ENCODE measurements at places on chromosomes 1 and 21.
A peak's percentile ranks its signal among the peaks of the same experiment; 100 is the strongest.

GRCh38 chr1:114395863-114396262 is 115.1 kb downstream of the TRIM33 start:
- no peak for DNase-seq

DNA sequence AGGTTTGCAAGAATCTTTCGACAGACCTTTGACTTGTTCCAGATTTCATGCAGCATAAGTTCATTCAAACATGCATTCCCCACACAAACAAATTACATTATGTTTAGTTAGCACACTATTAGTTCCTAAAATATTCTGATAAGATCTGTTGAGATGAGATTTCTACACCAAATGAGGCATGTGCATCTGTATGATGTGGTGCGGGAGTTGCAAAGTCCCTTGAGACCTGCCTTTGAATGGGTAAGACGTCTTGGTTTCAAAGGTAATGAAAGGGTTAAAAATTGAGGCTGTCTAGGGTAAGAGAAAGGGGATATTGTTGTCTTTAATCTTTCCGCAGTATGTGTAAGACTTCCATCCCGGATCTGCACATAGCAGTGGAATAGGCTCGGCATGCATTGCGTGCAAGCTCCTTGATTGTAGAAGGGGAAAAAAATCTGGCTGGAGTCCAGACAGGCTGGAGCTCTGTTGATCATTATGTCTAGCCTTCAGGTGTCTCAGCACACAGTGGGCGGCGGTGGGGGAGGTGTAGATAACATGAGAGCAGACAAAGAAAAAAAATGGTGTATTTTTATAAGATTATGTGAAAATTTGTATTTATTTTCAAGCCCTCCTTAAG is 296.6 kb downstream of the PTPRC start:
- DNase-seq = peak; percentile 86

DNA sequence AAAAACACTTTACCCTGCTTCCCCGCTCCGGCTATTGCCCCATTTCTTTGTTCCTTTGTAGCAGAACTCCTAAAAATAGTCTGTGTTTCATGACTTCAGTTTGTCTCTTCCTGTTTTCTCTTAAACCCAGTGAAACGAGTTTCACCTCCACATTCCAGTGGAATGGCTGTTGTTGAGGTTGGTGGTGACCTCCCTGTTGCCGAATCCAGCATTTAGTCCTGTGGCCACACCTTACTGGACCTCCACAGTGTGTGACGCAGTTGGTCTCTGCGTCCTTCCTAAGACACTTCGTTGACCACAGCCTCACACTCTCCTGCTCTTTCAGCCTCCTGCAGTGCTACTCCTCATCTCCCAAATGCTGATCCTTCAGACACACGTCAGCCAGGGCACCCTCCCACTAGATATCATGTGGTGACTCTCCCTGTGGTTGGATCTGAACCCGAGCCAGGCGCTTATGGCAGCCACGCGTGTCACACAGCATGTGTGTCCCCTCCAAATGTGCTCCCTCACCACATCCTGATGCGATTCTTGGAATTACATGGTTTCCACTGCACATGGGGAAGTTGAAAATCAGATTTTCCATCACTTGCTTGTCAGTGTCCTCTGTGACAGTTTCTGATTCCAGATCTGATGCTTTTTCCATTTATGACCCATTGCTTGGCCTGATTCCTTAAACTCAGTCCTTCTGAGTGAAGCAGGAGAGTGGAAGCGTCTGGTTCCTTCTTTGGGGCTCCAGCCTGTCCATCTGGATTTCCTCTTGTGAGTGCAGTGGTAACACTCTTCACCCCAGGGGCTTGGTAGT is 99.1 kb upstream of the ARTN start:
- peak; percentile 6 for DNase-seq

GRCh38 chr1:155200920-155201319 is 6.8 kb downstream of the THBS3 start:
- DNase-seq = no peak

- no peak for DNase-seq
These were observed 4.3 kb downstream of the TRIM46 start for GRCh38 chr1:155177918-155178281.

DNA sequence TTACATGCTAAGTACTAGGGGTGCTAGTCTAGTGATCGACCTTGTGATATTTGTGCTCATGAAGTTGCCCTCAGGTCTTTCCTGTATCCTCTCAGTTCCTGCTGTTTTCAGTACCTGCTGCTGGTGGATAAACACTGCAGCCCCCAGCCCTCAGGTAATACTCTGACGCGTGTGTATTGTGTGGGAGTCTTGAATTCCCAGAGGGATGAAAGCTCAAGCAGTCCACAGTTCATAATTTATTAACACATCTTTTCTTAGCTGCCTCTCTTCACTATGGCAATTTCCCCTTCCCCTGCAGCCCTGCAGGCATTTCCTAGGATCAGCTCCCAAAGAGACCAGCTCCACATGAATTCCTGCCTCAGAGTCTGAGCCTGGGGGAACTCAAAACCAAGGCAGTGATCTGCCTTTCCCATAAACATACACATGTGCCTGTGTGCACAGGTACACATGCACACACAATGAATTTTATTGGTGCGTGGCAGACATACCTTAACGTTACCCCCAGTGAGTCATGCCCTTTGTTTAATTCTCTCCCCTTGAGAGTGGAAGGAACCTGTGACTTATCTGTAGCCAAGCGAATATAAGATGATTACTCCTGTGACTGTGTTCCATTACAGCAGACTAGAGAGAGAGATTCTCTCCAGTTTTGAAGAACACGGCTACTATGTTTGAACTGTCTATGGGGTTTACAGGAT is 14.1 kb upstream of the HMGCS2 start:
- peak; percentile 19 for DNase-seq

GRCh38 chr1:237199026-237199425 is 157.0 kb downstream of the RYR2 start:
- no peak for DNase-seq

DNA sequence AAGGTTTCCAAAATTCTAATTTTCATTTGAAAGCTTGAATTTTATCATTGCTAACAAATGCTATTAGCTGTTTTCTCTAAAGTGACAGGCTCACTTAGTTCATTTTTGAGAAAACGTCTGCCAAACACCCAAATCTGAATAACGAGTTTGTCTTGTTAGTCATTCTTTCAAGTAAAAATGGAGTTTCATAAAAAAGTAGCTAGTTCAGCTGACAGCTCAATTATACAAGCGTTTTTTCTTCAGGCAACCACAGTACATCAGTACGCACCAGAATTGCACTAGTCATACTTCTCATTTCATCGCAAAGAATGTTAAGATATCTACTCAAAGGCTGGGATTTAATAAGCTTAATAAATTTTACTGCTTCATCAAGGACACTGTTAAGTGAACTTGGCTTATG is 72.3 kb upstream of the SLFNL1 start:
- DNase-seq = no peak

- no peak for DNase-seq
These were observed 1353.9 kb downstream of the NCAM2 start for GRCh38 chr21:22352088-22352487.

DNA sequence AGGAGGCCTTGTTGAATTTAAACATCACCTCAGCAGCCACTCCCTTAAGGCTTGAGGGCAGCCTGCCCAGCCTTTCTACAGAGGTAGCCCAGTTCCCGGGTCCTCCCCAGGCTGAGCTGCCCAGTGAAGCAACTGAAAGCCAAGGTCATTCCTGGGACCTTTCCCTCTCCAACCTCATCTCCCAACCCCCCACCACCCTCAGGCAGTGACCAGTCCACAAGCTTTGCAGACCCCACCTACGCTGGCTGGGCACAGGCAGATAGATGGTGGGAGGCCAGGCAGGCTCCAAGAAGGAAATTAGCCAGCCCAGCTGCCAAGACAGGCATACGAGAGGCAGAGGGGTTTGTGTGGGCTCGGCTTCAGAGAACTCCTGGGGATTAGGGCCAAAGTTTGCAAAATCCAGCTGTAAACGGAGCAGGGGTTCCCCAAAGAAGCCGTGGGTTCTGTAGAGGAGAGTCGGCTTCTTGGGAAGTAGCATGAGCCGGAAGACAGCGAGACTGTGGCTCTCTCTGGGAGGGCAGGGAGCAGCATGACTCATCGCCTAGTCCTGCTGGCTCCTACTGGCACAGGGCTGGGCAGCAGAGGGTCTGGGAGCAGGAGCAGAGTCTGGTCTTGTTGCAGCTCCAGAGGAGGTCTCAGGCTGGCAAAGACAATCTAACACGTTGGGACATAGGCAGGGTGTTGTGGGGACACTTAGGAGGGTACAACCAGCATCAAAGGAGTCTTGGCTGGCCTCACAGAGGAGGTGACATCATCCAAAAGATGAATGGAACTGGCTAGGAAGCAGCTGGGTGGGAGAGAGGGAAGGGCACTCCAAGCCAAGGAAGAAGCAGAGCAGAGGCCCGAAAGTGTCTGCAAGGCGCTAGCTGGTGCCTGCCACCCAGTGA is 2.8 kb upstream of the ZC3H12A start:
- peak; percentile 56 for DNase-seq

- no peak for DNase-seq
These were observed 573 bp downstream of the PSMG1 start for GRCh38 chr21:39182484-39183271.

GRCh38 chr1:161439280-161440232 is 65.7 kb upstream of the FCGR2A start:
- DNase-seq = peak; percentile 51

- no peak for DNase-seq
These were observed 244.9 kb downstream of the DISC1 start for GRCh38 chr1:231871471-231871870.

- no peak for DNase-seq
These were observed 953 bp upstream of the BRWD1 start for GRCh38 chr21:39314143-39315027.

DNA sequence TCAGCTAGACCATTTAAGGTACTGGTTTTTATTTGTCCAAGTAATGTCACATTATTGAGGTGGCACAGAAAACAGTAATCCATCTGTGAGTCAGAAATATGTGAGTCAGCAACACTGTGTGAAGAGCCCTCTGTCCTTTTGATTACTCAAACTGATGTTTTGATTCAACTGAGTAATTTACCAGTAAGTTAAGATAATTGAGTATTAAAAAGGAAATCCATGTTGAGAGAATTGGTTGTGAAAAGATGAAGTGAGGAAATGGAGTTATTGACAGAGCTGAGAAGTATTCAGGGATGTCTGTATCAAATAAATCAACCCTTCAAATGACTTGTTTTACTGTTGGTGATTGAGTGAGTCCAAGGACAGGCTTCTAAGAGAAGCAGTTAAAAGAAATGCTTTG is 302.7 kb upstream of the SGIP1 start:
- DNase-seq = no peak

- DNase-seq = no peak
These were observed 169.1 kb downstream of the NTNG1 start for GRCh38 chr1:107309962-107310361.

- DNase-seq = no peak
These were observed 26.8 kb downstream of the LRRC53 start for GRCh38 chr1:74485622-74486021.

DNA sequence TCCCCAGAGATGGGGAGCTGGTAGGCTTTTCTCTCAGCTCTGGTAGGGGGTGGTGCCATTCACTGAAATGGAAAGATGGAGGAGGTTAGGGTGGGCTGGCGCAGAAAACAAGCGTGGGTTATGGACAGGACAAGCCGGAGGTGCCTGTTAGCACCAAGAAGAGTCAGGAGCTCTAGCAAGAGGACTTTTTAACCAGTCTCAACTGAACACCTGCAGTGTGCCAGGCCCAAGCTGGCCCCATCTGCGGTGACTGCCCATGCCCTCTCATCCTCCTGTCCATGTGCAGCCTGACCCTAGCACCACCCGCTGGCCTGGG is 254.4 kb downstream of the RHOU start:
- no peak for DNase-seq

DNA sequence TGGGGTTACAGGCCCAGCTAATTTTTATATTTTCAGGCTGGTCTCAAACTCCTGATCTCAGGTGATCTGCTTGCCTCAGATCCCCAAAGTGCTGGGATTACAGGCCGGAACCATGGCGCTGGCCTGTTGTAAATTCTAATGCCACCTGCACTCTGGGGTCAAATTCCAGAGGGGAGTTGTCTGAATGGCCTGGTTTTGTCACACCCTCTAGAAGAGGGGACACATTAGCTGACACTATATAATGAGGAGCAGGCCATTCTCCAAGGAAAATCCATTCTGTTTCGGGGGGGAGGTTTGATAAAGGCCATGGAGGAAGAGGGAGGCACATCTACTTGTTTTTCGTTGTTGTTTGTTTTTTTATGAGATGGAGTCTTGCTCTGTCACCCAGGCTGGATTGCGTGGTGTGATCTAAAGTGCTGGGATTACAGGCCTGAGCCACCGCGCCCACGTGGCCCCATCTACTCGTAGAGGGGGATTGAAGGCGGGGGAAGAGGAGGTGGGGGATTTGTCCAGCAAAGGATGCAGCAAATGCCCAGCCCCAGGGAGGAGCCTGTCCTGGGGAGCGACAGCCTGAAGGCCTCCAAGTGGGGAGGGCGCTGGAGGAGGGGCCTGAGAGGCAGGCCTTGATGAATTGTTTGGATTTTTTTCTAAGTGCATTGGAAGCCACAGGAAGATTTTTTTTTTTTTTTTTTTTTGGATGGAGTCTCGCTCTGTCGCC is 78.4 kb upstream of the SLC45A1 start:
- peak; percentile 35 for DNase-seq

- DNase-seq = no peak
These were observed 298.1 kb upstream of the PLXNA2 start for GRCh38 chr1:208542309-208542708.

- DNase-seq = no peak
These were observed 203.5 kb downstream of the FCRL5 start for GRCh38 chr1:157348538-157349480.

DNA sequence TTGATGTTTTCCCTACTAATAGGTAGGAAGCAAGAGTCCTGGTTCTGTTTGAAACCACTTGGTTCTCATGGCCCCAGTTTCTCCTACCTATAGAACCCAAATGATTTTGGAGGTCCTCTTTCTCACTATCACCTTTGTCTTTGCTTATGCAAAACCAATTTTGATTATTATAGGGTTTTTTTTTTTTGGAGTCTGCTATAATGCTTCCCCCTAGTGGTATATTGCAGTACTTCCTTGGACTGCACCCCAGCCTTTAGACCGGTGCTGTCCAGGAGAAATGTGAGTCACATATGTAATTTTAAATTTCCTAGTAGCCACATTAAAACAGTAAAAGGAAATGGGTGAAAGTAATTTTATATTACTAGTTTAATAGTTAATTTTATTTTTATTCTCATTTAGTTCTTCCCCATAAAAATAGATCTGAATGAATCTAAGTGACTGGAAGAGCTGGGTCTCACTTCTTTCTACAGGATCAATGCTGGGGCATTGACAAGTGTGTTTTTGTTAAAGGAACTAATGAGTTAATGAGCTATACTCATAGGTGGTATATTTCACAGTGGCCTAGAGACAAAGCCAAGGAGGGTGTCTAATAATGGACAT is 10.6 kb downstream of the FCMR start:
- DNase-seq = peak; percentile 65

- DNase-seq = no peak
These were observed 21.0 kb downstream of the WDR4 start for GRCh38 chr21:42858185-42858847.
